ENCODE measurements at places on chromosomes 11 and 22.

DNA sequence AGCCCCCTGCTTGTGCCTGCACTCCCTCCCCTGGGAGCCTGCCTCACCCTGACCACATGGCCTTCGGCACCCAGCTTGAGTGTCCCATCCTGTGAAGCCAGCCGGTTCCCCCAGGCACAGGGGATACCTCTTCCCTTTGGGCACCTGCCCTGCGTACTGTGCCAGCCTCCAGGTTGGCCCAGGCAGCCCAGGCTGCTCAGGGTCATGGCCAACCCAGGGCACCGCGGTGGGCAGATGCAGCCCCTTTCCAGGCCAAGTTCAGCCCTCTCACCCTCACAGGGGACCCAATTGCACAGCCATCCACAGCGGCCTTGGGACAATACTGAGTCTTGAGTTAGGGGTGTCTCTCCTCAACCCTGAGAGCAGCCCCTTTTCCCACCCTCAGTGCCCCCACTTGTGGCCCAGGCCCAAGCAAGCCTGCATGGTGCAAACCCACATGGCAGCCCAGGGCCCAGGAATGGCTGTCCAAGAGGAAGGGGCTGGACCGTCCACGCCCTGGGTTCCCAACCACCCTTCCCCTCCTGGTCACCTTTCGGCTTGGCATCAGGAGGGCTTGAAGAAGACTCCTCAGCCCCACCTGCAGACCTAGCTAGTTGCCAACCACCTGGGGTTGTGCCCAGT, 87.7 kb downstream of the CDKN1C start:
- no peak for DNase-seq

- DNase-seq: no peak
These were observed 5.7 kb downstream of the CTSD start for GRCh38 chr11:1757861-1758610.

GRCh38 chr11:1049431-1049891, 12.9 kb upstream of the MUC6 start:
- no peak for DNase-seq

DNA sequence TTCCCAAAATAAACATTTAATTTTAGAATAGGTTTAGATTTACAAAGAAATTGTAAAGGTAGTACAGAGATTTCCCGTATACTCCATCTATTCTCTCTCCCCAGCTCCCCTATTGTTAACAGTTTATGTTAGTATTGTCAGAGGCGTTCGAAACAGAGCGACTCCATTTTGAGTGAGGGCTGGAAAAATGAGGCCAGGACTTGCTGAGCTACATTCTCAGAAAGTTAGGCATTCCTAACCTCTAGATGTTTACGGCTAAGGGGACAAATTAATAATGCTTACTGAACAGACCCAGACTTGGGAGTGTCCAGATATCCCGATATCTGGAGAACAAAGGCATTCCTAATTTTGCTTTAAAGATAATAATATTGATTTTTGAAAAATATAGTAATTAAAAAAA, 12.4 kb upstream of the NUP160 start:
- no peak for DNase-seq

- no peak for DNase-seq
These were observed 8.6 kb downstream of the SLC25A1 start for GRCh38 chr22:19169947-19170318.

- DNase-seq: no peak
These were observed 42.1 kb downstream of the PPARA start for GRCh38 chr22:46192210-46192993.

- DNase-seq: no peak
These were observed 7.8 kb downstream of the BIRC3 start for GRCh38 chr11:102325088-102325487.

DNA sequence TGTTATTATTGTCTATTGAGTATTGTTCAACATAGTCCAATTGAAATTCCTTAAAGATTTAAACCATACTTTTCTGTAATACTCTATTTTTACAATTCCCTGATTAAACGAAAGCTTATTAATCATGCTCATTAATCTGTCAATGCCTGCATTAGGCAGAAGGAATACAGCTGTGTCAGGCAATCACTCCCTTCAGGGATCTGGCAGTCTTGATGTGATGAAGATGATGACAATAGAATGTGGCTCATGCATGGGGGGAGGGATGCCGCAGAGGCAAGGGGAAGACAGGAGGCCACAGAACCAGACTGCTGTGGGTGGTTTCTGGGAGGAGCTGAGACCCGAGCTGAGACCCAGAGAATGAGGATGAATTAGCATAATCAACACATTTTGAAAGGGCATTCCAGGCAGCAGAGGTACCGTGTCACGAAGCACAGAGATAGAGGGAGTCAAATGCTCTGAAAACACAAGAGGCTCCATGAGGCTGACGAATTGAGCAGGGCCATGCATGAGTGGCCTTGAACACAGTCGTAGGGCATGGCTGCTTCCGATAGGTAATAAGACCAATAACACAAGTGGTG, 1075.5 kb downstream of the OPCML start:
- DNase-seq: no peak

- DNase-seq: no peak
These were observed 19.2 kb downstream of the MRGPRX3 start for GRCh38 chr11:18151581-18151980.

Measured in stimulated activated CD4-positive, alpha-beta T cell treated with anti-CD3 and anti-CD28 coated beads, Interleukin-1b, Interleukin-23, amount 100 ng/mL, for 4 hours (primary cell).